Activated CD4-positive, CD25-positive, alpha-beta regulatory T cell treated with anti-CD3 and anti-CD28 coated beads, Interleukin-2, amount 50 U/mL, for 16 hours (primary cell): ENCODE measurements at places on chromosomes 7 and 10.

GRCh38 chr10:120432209-120432608 lies 24.8 kb upstream of the PLPP4 start:
- no peak for DNase-seq

DNA sequence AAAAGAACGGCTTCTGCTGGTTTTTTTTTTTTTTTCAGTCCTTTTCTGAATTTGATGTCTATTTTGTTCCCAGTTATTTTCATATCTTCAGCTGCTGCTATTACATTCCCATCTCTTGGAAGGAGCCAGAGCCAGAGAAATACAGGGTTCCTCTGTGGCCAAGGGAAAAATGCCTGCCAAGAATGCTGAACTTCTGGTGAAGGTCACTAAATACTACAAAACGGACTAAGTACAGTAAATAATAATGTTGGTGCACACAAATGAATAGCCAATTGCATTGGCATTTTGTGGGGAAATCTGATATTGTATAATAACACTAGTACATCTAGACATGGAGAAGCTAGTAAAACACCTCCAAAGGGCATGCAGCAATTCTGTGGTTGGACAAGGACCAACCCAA lies 56.3 kb upstream of the ZEB1 start:
- DNase-seq: no peak

- no peak for DNase-seq
Measured at GRCh38 chr10:96325719-96326373, 21.6 kb downstream of the DNTT start.

GRCh38 chr10:7937315-7937945 lies 117.1 kb upstream of the GATA3 start:
- DNase-seq: no peak

DNA sequence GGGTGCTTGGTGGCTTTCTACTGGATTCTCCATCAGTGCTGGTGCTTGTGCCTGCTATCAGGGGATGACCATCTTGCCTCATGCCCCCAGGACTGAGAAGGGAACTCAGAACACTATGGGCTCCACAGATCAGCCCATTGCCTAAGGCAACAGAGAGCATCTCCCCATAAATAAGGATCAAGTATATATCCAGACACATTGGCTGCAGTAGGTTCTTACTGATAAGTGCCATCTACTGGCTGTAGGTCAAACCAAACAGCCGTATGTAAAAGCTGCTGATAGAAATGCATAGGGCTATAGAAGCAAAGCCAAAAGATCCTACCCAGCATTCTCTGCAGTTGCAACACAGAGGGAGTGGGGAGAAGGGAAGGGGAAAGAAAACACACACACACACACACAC lies 153.7 kb downstream of the CDK14 start:
- no peak for DNase-seq

DNA sequence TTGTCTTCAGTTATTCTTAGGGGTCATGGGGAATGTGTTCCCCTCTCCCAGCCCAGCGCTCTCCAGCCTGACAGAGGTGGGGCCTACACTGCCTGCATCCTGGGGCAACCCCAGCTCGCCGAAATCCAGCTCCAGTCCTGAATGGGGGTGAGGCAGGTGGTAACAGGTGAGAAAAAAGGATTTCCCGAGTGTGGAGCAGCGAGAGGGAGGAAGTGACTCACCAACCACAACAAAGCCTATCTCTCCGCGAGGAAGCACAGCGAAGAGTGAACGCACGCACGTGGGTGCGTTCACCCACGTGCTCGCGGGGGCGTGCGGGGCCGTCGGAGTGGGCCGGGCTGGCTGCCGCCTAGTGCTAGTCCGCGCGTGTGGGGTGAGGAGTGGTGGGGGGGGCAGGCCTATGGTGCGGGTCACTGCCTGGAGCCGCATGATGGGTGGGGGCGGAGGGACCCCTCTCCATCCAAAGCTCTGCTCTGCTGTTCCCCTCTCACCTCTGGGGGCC lies 855 bp upstream of the PALD1 start:
- peak; percentile 31 for DNase-seq
